ENCODE measurements at places on chromosomes 2 and 18.

DNA sequence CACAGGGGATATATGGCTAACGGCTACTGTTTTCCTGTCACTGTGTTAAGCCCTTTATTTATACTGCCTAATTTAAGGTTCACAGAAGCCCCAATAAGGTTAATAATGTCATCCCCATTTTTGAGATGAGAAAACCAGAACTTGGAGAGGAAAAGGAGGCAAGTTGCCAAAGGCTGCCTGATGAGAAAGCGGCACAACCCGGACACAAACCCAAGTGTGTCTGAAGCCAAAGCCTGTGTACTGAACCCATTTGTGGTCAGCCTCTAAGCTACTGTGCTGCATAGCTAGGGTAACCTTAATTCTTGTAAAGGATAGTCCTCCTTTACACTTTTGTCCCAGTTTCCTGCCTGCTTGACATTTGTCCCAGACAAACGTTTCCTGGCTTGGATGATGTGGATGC, 954.7 kb upstream of the FANCL start:
- DNase-seq: no peak

DNA sequence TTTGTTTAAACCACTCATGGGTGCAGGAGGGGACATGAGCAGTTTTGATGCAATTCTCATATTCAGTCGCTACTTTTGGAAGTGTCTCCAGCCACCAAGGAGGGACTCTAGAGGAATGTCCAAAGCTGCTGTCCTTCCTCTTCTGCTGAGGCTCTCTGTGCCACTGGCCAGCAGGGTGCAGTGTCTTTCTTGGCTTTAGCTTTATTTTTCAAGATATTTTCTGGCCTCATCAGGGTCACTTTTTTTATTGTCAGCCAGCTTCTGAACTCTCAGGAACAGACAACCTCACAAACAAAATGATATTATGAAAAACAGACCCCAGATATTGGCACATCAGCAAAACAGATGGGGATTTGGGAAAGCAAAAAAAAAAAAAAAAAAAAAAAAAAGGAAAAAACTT, 289.3 kb upstream of the ZSWIM2 start:
- DNase-seq: no peak

GRCh38 chr2:9149726-9150567, 56.7 kb upstream of the ASAP2 start:
- no peak for DNase-seq

GRCh38 chr2:148603562-148603920, 41.0 kb upstream of the EPC2 start:
- no peak for DNase-seq

GRCh38 chr18:59279722-59280121, 6.5 kb upstream of the RAX start:
- no peak for DNase-seq

GRCh38 chr18:76972846-76973519, 150.6 kb downstream of the ZNF236 start:
- no peak for DNase-seq

- no peak for DNase-seq
These were observed 847.0 kb downstream of the LRRTM4 start for GRCh38 chr2:76675212-76675611.

- DNase-seq: no peak
These were observed 166.8 kb downstream of the NRP2 start for GRCh38 chr2:205849136-205849535.

- DNase-seq: no peak
These were observed 39.5 kb upstream of the TFPI start for GRCh38 chr2:187593697-187594096.

GRCh38 chr2:86064006-86064405, 41.7 kb downstream of the POLR1A start:
- DNase-seq: no peak

DNA sequence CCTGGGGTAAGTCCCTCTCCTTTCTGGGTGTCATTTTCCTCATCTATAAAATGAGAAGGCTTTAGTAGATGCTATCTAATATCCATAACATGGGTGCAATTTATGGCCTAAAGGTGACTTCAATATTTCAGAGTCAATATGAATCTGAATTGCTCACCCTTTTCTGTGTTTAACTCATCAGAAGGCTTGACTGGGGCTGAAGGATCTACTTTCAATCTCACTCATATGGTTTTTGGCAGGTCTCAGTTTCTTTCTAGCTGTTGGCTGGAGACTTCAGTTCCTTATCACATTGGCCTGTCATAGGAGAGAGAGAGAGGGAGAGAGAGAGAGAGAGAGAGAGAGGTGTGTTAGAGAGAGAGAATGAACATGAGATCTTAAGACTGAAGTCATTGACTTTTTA, 343.7 kb upstream of the MEX3C start:
- no peak for DNase-seq

Data from CD4-positive, CD25-positive, alpha-beta regulatory T cell (primary cell).